ENCODE measurements at places on chromosomes 12 and 14.

- no peak for DNase-seq
Measured at GRCh38 chr12:65391711-65392110, 113.2 kb downstream of the MSRB3 start.

DNA sequence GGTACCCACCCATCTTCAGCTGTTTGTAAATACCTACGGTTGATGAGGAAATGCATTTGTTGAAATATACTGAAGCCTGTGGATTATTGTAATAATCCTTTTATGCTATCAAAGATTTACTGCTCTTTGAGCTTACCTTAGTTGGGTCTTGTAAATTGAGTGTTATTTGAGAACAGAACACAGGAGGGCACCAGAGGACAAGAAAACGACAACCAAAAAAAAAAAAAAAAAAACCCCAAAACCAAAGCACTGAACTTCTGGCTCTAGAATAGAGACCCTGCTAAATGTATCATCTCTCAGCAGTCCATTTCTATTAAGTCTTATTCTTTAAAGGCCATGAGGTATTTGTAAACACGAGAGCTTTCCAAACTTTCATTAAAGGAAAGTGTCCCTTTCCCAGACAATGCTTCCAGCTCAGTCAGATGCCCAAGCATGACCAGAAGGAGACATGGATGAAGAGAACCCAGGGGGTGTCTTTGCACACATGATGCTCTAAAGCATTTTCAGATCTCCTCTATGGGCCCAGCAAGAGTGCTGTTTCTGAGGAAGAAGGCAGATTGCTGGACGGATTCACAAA is 763.9 kb downstream of the NRXN3 start:
- DNase-seq = no peak

- no peak for DNase-seq
Measured at GRCh38 chr12:19430988-19431387, 8.3 kb upstream of the AEBP2 start.

GRCh38 chr12:9752145-9752933 is 8.4 kb downstream of the CD69 start:
- no peak for DNase-seq

GRCh38 chr12:126354633-126355032 is 1289.4 kb downstream of the AACS start:
- no peak for DNase-seq

- DNase-seq = no peak
Measured at GRCh38 chr14:87874676-87875075, 118.3 kb downstream of the GALC start.

DNA sequence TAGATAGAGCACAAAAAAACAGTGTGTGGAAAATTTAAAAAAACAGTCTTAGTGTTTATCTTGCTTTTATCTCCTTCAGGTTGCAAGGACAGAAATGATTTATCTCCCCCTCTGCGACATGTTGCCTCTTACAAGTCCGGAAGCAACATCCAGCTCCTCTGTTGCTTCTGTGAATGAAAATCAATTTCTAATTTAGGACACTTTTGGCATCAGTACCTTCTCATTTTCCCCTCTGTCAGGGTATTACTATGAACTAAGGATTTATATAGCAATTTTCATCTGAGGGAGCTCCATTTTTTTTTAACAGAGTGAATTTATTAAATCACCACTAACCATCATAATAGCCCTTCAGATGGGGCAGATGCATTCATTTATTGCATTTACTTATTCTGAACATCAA is 116.6 kb upstream of the PLXNC1 start:
- no peak for DNase-seq

- DNase-seq = no peak
Measured at GRCh38 chr14:89544636-89545301, 127.7 kb upstream of the FOXN3 start.

DNA sequence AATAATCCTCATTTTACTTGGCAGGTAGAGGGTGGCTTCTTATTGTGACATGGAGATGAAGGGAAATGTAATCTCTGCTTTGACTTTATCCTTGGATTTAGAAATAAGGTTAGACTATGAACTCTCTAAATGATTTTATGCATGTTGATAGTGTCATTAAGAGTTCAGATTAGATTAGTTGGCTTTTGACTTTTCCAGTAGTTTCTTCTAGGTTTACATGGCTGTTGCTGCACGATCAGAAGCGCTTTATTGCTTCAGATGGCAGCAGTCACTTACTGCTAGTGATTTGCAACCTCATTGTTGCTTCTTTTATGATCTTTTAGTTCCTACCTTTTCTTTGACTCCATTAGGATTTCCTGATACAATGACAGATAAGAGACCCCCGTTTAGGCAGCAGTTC is 32.3 kb downstream of the SLC15A5 start:
- no peak for DNase-seq

- DNase-seq = no peak
Measured at GRCh38 chr12:80617733-80618132, 89.7 kb upstream of the MYF6 start.

DNA sequence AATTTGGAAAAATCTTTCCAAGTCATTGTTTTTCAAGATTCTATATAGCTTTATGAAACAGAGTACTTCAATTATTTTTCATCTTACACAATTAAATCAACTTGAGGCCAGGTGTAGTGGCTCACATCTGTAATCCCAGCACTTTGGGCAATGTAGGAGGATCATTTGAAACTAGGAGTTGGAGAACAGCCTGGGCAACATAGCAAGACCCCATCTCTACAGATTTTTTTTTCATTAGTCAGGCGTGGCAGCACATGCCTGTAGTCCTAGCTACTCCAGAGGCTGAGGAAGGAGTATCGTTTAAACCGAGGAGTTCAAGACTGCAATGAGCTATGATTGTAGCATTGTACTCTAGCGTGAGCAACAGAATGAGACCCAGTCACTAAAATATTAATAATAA is 72.9 kb downstream of the BMP4 start:
- DNase-seq = no peak

GRCh38 chr14:98347686-98348085 is 924.3 kb downstream of the BCL11B start:
- no peak for DNase-seq

DNA sequence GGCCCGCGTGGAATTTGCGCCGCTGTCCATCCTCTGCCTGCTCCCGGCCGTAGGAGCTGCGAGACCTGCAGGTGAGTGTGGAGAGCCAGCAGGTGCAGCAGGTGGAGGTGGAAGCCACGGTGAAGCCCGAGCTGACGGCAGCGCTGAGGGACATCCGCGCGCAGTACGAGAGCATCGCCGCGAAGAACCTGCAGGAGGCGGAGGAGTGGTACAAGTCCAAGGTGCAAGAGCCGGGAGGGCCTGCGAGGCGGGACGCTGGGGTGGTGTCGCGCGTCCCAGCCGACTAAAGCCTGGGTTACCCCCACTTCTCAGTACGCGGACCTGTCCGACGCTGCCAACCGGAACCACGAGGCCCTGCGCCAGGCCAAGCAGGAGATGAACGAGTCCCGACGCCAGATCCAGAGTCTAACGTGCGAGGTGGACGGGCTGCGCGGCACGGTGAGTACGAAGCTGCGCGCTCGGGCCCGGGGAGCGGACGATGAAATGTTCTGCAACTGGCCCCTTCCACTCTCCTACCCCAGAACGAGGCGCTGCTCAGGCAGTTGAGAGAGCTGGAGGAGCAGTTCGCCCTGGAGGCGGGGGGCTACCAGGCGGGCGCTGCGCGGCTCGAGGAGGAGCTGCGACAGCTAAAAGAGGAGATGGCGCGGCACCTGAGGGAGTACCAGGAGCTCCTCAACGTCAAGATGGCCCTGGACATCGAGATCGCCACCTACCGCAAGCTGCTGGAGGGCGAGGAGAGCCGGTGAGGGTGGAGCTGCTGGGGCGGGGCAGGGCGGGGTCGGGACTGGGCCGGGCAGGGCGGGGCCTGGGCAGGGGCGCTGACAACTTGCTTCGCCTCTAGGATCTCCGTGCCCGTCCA is 2.1 kb downstream of the PRPH start:
- DNase-seq = peak; percentile 36

- DNase-seq = no peak
Measured at GRCh38 chr14:36580856-36581831, 1.3 kb downstream of the NKX2-8 start.

DNA sequence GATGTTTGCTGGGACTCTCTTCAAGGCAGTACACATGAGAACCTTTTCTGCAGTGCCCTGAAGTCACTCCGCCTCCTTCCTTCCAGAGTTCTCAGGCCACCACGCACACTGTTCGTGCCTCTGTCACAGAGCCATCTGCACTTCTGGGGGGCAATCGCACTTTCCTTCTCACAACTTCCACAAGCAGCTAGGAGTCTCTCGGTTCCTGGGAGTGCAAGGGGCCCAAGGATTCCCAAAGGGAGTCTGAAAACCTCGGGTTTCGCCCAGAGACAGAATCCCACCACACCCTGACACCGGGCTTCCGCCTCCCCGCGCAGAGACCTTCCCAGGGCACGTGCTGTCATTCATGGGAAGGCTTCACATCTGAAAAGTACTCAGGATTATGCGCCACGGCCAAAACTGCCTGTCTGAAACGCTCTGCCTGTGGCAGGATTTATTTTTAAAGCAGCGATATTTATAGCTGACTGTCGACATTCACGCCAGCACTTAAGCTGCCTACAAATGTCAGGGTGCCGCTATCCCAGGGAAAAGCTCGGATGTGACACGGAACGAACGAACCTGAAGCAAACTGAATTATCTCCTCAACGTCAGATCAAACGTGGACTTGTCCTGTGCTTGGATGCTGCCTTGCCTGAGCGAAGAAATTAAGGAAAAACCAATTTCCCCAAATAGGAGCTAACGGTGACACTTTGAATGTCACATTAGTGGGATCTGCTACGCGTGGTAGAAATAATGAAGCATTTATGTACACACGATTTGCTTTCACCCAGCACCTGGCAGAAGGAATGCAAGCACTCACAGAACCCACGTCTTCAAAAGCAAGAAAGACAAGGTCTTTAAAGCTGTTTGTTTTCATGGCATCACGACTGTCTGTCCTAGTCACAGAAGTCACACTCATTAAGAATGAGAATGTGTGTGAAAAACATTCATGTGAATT is 154.0 kb downstream of the PIWIL1 start:
- DNase-seq = no peak

- DNase-seq = peak; percentile 38
Measured at GRCh38 chr14:91996948-91997371, 42.9 kb downstream of the TRIP11 start.

DNA sequence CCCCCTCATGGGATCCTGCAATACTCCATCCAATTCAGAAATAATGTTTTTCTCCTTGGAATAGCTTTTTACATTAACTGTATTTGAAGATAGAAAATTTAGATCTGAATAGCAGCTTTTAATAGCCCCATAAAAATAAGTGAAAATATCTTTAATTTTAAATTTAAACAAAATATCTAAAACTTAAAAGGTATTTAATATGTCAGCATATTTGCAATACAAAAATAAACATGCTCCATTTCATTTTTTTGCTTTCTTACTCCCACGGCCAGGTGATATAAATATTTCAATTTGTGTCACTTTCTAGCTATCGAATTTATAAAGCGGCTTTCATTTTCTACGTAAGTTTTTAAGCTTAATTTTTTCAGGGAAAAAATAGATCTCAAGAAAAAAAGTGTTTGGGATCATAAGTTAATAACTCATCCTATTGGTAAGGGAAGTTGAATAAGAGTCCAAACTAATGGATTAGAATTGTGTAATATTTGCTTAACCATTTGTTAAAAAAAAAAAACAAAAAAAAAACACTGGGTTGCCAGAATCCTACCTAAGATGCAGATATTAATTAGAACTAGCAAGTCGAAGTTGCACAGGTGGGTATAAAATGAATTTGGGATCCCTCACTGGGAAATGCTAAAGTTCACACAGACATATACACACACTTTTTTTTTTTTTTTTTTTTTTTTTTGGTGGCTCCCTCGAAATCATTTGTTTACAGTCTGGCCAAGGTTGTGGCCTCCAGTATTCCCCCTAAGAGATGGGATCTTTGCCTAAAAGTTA is 47.6 kb downstream of the PPP2R5C start:
- no peak for DNase-seq

DNA sequence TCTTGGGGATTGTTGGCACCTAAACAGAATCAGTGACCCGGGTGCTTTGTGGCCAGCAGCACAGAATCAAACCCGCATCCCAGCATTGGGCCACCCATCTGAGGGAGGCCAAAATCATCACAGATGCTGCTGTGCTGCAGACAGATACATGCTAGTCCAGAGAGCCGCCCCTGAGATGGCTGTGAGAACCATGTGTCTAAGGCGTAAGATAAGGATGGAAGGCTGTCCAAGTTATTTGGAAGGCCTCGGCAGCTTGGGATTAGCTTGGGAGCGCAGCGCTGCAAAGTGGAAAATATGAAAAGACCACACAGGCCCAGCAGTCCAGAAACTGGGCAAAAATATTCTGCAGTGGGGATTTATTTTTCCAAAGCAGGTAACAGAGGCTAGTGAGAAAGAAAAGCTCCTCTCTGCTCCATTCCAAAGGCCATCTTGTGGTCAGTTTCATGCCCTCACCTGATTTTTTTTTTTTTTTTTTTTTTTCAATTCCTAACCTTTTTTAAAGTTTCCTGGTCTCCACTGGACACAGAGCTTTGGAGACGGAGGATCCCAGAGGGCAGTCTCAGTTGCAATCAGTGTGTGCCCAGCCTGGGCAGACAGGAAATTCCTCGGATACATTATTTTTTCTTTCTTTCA is 178.9 kb upstream of the BCL2L14 start:
- no peak for DNase-seq

DNA sequence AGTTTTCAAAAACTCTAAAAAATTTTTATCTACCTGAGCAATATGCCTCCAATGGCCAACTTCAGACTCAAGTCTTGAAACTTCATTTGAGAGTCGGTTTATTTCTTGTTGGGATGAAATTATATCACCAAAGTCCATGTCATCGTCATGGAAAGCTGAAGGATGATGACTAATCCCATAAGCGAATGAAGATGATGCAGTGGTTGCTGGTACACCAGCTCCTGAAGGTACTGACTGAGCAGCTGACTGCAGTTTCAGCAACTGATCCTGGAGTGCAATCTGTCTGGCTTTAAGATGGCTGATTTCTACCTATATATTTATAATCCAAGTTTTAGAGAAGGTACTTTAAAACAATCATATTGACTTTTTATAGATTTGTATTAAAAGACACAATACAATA is 18.3 kb downstream of the TRIP11 start:
- DNase-seq = no peak

- DNase-seq = no peak
Measured at GRCh38 chr14:71583194-71583593, 349.0 kb upstream of the RGS6 start.

DNA sequence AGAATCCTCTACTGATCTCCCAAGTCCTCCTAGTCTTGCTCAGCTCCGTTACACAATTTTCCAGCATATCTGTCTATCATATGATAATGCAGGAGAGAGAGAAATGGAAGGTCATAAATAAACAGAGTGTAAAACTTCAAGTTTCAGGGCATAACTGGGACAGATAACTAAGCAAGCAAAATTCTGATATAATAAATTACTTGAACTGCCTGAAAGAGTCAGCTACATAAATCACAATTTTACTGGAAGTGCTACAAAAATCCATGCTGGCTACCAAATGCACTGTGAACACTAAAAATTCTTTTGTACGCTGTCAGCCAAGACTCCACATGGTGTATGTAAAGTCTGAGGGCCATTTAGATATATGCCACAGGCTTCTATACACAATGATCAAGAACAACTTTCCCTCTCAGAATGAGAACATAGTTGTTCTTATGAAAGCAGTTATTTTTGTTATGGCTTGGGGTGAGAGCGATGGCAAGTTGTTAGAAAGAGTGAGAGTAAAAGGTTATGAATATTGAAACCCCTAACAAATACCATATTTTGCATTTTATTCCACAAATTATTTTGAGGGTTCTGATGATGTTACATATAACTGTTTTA is 41.1 kb downstream of the GRIP1 start:
- DNase-seq = no peak

All from CD4-positive, alpha-beta memory T cell (primary cell).